ENCODE measurements at places on chromosomes 7 and 10.

- DNase-seq, result no peak
Measured at GRCh38 chr10:15642095-15642494, 77.6 kb downstream of the ITGA8 start.

GRCh38 chr10:69292459-69292858 lies 14.2 kb downstream of the HK1 start:
- no peak for DNase-seq

- no peak for DNase-seq
Measured at GRCh38 chr7:97346349-97346748, 228.9 kb downstream of the SDHAF3 start.

- no peak for DNase-seq
Measured at GRCh38 chr10:101451261-101451660, 97.3 kb downstream of the BTRC start.

DNA sequence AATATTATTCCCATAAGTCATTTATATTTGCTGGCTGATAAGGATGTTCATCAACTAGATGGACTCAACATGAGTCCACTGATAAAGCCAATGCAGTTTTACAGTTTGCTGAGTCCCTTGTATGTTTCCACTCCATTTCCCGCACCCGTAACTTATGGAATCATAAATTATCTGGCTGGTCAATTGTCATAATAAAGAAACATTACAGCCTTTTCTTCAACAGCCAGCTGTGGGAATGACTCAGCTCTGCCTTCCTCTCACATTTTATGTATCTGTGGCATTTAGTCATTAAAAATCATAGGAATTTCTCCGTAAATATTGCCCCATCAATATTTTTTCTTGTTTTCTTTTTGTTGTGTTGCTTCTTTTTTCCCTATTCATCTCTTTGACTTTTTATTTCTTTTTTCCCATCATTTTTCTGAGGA lies 22.3 kb upstream of the TMEM26 start:
- no peak for DNase-seq

- DNase-seq, result no peak
Measured at GRCh38 chr10:93595378-93596161, 5.5 kb downstream of the RBP4 start.

DNA sequence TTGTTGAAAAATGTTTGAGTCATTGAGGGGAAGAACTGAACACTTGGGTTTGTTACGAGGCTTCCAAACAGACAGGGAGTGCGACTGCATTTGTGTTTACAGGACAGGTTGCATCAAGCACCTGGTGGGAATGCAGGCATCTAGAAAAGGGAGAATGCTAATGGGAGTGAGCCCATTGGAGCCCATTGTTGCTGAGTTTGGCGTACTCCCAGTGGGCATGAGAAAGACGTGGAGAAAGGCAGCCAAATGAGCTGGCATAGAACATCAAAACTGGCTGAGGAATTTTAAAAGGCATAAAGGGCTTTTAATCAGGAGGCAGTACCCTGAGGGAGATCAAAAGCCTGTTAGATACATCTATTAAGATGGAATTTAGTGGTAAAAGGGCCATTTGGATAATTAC lies 171.6 kb upstream of the NPSR1 start:
- DNase-seq, result no peak

DNA sequence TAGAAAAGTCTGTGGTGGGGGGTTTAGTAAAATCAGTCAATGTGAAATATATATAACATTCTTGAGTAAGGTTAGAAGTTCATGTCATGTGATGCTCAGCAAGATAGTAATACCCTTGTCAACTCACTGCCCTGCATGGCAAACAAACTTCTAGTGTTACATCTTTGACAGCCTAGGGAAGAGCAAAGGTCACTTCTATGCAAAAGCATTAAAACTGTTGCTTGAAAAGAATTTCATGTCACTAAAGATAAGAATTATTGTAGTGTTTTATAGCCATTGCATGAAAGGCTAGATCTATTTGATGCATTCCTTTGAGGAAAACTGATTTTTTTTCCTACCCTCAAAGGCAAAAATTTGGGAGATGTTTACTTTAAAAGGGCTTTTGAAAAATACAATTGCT lies 176.0 kb downstream of the SKAP2 start:
- no peak for DNase-seq

- no peak for DNase-seq
Measured at GRCh38 chr7:77802557-77803405, 4.2 kb downstream of the PHTF2 start.

DNA sequence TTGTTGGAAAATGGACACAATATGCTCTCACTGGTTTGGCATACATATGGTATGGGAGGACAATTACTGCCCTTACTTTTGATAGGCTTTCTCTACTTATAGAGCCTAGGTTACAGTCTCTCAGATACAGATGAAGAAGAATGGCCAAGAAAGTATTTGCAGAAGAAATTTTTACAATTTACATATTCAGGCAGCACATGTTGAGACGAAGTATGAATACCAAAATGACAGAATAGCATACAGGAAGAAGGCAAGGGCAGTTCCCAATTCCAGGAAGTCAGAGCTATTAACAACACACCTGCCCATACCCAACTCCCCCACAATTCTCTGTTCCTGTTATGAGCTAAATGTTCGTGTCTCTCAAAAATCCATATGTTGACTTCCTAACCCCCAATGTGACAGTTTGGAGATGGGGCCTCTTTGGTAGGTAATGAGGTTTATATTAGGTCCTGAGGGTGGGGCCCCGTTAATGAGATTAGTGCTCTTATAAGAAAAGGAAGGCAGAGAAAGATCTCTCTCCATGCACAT lies 67.8 kb downstream of the DOCK4 start:
- no peak for DNase-seq

- DNase-seq, result no peak
Measured at GRCh38 chr7:44247868-44248651, 47.3 kb downstream of the YKT6 start.

DNA sequence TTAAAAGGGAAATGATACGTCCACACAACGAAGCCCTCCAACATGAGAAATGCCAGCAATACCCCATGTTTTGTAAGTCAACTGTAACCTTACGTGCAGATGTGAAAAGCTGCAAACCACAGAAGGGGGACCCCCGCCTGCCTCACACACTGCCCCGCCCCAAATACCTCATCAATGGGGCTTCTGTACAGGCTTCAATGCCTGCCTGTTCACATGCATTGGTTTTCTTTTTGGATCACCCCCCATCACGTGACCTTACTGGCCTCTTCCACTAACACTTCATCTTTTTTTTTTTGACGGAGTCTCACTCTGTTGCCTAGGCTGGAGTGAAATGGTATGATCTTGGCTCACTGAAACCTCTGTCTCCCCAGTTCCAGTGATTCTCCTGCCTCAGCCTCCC lies 224.0 kb downstream of the TNS3 start:
- no peak for DNase-seq

- DNase-seq, result no peak
Measured at GRCh38 chr7:41698114-41698513, 4.8 kb downstream of the INHBA start.

GRCh38 chr10:131758939-131759301 lies 141.9 kb upstream of the PPP2R2D start:
- DNase-seq, result no peak

- DNase-seq, result no peak
Measured at GRCh38 chr10:103592186-103593021, 98.9 kb downstream of the NEURL1 start.

- no peak for DNase-seq
Measured at GRCh38 chr10:132422903-132423825, 26.2 kb downstream of the PWWP2B start.

- no peak for DNase-seq
Measured at GRCh38 chr10:58587676-58588075, 75.0 kb downstream of the BICC1 start.

- DNase-seq, result no peak
Measured at GRCh38 chr7:90769036-90769435, 172.9 kb downstream of the CDK14 start.

GRCh38 chr10:12980102-12980661 lies 21.3 kb downstream of the CCDC3 start:
- DNase-seq, result no peak

GRCh38 chr10:103232131-103232673 lies 13.5 kb upstream of the RPEL1 start:
- DNase-seq, result no peak

GRCh38 chr7:65325793-65326432 lies 47.7 kb upstream of the ZNF92 start:
- DNase-seq, result no peak

- DNase-seq, result no peak
Measured at GRCh38 chr7:128076796-128077271, 45.6 kb upstream of the LRRC4 start.

DNA sequence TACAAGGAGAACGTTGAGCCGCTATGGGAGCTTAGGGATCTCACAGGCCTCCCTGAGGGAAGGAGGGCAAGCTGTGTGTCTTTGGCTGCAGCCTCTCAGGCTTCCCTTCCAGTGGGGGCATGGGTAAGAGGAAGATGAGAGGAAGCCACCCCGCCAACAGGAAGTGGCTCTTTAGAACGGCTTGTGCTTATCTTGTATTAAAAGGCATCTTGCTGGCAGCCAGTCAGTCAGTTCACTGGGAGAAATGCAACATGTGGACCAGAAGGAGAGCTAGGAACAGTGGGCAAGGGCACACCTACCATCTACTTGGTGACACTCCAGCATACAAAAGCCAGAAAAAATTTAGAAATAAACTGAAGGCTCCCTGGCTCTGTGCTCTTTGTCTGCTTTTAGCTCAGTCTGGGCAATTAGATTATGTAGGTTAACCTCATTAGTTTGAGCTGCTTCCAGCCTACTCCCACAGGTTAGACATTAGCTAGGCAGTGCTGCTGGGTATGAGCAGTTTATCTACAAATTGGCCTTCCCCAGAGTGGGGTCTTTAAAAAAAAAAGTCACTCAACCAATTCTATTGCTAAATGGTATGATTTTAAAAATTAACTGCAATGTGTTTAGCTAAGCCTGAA lies 595.9 kb downstream of the KCNMA1 start:
- DNase-seq, result no peak
